Omental fat pad (tissue), 4 donors: ENCODE measurements at places on chromosomes 1 and 21.

DNA sequence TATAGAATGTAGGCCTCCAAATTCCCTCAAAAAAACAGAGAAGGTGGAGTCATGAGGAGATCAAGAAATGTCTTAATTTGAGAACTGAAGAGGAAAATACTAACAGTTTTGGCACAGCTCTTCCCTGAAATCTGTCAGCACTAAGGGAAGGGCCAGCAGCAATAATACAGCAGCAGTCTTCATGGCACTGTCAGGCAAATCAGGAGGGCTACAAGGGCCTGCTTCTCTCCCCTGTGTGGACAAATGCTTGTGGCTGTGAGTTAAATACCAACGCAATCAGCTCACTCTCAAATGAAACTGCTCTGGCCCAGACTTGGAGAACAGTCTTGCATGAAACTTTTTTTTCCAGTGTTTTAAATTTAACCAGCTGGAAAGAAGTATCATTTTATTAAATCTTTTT is 20.5 kb upstream of the CNN3 start:
- no peak for DNase-seq

GRCh38 chr1:7050751-7051665 is 265.8 kb downstream of the CAMTA1 start:
- no peak for DNase-seq

- no peak for DNase-seq
These were observed 13.6 kb downstream of the OXCT2 start for GRCh38 chr1:39757501-39757900.

DNA sequence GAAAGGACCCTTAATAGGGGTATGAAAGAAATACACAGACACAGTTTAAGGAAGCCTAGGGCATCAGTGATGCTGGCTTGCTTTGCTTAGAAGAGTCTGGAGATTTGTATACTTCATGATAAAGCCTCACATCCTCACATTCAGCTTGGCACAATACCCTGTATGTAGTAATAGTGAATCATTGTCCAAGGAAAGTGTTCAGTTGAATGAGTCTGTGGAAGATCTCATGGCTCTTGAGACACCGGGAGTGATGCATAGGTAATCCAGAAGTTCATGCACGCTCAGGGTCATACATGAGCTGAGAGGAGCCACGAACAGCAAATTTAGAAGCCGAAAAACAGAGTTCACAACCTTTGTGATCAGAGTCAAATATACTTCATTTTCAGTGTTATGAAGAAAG is 537.2 kb upstream of the TMPRSS15 start:
- no peak for DNase-seq

DNA sequence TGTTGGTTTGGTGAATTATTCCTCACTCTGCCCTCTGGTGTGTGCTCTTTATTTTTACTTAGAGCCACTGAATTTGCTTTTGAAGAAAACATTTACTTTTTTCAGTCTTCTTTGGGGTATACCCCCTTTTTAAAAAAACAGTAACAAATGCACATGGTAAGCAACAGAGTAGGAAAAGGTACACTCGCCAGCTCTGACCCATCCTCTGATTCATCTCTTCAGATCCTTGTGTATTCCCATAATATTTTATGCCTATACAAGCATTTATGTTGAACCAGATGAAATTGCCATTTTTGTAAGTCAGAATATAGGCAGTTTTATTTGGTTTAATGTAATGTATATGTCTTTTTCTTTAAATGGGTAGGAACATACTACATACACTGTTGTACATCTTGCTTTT is 28.3 kb downstream of the TTC3 start:
- no peak for DNase-seq

DNA sequence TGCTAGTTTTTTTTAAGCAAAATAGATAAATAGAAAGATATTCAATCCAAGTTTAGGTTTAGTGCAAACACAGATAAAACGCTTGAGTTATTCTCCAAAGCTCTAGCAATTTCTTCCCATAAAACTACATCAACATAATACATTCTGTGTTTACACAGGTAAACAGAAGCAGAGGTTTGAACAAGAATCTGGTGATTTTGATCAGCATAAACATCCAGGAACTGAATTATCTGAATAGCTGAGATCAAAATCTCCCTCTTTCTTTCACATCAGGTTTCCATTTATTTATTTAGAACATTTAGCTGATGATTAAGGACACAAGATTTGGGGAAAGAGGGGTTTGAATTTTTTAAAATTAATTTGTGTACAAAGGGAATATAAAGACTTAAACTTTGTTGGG is 1564.6 kb downstream of the MRPL39 start:
- no peak for DNase-seq

DNA sequence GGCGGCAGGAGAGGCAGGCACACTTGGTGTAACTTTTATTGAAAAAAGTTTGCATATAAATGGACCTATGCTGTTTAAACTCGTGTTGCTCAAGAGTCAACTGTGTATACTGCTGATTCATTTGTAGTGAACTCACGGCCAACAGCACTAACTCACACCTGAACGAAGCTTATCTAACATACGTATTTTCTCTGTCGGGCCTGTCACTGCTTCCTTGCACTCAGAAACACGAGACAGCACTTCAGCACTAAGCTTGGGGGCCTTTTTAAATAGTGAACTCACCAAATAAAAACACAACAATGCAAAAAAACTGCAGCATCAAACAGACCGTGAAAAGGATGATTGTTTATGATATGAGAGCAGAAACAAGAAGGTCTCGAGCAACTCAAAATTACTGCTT is 58.9 kb upstream of the NEK2 start:
- no peak for DNase-seq

- no peak for DNase-seq
These were observed 27.5 kb upstream of the TCEA3 start for GRCh38 chr1:23452011-23452411.

DNA sequence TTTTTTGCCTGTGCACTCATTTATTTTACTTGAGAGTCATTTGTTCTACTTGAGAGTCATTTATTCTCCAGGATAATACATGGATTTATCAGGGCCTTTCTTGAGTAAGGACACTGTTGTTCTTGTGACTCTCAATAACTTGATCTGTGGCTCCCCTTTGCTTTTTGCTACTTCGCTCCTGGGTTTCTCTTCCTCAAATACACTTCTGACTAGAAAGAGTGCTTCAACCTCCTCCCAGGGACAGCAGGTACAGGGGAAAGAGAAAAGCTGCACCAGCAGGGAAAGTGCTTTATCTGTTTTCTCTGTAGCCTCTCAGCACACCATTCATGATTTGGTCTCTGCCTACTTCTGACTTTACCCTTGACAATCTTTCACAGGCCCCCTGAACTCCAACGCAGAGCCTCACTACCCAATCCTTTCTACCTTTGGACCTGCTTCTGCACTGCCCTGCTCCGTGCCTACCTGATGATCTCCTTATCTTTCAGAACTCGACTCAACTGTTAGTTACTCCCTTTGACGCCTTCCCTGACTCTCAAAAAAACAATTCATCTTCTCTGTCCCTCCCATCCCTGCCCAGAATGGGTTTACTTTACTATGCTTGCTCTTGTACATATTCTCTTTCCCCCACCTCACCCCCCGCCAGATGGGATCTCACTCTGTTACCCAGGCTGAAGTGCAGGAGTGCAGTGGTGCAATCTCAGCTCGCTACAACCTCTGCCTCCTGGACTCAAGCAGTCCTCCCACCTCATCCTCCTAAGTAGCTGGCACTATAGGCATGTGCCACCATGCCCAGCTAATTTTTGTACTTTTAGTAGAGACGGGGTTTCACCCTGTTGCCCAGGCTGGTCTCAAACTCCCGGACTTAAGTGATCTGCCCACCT is 15.6 kb upstream of the PIGM start:
- DNase-seq, result no peak
